Right hindlimb (tissue), 1 donor: ENCODE measurements at places on chromosomes 4 and X.

GRCh38 chrX:110060846-110061537, 58.1 kb downstream of the TMEM164 start:
- no peak for DNase-seq

- DNase-seq: no peak
Observed at GRCh38 chr4:186699298-186699697, 24.4 kb downstream of the FAT1 start.

GRCh38 chr4:172202480-172203076, 389.4 kb downstream of the GALNTL6 start:
- no peak for DNase-seq

DNA sequence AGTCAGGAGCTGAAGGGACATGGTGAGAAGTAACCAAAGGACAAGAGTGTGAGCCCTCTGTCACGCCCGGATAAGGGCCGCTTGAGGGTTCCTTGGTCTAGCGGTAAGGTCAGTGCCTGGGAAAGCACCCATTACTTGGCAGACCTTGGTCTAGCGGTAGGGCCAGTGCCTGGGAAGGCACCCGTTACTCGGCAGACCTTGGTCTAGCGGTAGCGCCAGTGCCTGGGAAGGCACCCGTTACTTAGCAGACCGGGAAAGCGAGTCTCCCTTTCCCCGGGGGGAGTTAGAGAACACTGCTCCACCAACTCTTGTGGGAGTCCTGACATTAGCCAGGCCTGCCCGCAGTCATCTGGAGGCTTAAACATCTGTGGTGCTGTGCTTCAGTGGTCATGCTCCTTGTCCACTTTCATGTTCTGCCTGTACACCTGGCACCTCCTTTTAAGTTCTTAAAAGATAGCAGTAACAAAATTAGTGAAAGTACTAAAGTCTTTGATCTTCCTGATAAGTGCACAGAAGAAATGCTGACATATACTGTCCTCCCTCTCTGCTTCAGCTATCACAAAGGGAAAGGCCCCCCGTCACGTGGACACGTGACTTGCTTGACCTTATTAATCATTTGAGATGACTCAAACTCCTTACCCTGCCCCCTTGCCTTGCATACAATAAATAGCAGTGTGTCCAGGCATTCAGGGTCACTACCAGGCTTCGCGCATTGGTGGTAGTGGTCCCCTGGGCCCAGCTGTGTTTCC, 9.3 kb upstream of the SEC24B start:
- no peak for DNase-seq

DNA sequence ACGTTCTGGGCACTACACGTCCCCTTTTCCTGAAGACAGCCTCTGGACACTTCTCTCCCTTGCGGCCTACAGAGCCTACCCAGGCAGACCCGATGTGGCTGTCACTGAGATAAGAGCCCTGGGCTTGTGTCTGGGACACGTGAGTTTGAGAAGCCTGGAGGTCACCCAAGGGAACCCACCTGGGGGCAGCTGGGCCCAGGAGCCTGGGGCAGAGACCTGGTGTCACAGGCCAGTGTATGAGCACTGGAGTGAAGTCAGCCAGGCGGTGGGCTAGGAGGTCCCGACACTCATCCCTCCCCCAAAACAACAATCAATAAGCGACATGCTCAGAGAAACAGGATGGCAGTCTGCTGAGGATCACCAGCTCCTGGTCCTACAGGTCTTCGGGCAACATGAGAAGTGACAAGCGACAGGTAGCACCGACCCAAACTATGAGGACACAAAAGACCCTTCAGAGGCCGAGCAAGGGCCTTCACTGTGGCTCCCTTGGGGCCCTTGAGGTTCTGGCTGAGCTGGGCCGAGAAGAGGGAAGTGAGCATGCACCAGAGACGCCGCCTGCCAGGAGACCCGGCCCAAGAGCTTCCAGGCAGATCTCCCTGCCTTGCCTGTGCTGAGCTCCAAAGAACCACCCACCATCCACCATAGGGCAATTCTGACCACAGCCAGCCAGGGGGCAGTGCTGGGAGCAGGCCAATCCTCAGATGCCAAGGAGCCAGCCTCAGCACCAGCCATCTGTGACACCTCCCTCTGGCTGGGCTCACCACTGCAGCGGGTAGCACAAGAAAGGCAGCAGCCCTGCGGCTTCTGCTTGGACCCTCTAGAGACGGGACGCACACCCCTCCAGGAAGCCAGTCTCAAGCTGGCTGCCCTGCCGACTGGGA, 11.0 kb upstream of the DUSP9 start:
- DNase-seq: no peak

GRCh38 chr4:78688366-78688765, 87.8 kb upstream of the BMP2K start:
- DNase-seq: no peak

DNA sequence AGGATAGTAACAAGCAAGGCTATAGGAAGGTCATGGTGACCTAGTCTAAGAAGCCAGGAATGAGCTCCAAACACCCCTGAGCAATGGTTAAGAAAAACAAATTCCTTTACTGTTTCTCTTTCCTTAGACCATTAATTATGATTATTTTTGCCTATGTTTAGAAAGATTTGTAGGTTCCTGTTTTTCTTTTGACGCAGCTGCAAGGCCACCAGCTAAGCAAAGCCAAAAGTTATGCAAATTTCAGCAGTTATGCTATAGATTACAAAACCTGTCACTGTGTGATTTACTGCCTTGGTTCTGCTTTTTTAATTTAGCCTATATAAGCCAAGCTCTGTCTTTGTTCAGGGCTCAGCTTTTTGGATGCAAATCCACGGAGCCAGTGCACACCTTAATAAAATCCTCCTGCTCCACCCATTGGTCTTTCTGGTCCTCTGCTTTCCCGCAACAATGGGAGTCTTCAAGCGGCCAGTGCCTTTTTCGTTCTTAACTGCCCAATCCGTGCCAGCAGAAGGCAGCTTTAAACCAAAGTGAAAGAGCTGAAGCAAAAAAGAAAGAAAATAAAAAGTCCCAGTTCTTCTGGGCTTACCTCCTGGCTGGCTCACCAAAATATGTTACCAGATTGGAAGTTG, 1.4 kb upstream of the CEP135 start:
- DNase-seq: no peak

GRCh38 chr4:26120098-26120825, 200.6 kb upstream of the RBPJ start:
- DNase-seq: no peak

DNA sequence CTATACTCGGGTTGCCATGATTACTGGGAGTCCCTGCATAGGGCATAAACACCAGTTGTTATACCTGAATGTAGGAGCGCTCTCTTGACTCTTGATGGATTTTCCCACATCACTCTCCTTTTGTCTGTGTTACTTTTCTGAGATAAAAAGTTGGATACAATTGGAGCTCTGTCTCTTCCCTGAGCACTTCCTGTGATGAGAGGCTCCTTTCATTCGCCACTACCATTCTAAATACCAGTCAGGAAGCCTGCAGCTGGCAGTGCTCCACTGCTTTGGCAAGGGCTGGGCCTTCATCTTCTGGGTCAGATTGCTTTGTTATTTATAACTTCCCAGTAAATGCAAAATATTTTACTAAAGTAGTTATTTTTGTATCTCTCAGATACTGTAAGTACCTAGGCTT, 13.9 kb downstream of the TCEANC start:
- no peak for DNase-seq

- DNase-seq: no peak
Observed at GRCh38 chr4:4396628-4397440, 9.9 kb downstream of the NSG1 start.

DNA sequence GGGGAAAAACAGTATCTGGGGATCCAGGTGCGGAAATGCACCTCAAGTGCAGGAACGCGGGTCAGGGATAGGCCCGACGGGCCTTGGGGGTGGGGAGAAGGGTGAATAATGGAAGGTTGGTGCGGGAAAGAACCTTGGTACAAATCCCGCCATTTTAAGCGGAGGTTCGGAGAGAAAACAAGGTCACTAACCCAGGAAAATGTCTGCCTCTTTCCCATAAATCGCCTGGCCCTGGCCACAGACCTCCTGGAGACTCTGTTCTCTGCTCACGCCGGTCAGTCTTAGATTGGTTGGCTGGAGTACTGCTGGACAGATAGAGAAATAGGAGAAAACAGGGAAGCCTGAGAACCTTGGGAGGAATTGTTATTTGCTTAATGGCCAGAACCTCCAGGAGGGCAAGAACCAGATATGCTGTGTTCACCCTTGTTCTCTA, 897 bp upstream of the FBXL5 start:
- no peak for DNase-seq

GRCh38 chrX:24412637-24413363, 52.3 kb upstream of the PDK3 start:
- no peak for DNase-seq

DNA sequence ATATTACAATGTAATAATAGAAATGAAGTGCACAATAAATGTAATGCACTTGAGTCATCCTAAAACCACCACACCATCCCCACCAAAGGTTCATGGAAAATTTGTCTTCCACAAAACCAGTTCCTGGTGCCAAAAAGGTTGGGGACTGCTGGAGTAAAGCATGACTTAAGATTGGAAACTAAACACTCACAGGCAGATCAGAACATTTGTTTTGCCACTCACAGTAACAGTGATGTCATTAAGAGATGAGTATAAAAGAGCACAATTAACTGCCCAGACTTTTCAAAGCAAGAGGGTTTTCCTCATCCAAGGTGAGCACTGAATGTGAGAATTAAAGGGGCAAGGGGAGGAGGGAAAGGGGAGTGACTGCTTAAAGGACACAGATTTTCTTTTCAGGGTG, 35.6 kb downstream of the MAP7D3 start:
- DNase-seq: no peak

GRCh38 chr4:145352438-145353145, 129.1 kb upstream of the SMAD1 start:
- DNase-seq: no peak

- no peak for DNase-seq
Observed at GRCh38 chrX:67651437-67652142, 107.8 kb downstream of the AR start.

DNA sequence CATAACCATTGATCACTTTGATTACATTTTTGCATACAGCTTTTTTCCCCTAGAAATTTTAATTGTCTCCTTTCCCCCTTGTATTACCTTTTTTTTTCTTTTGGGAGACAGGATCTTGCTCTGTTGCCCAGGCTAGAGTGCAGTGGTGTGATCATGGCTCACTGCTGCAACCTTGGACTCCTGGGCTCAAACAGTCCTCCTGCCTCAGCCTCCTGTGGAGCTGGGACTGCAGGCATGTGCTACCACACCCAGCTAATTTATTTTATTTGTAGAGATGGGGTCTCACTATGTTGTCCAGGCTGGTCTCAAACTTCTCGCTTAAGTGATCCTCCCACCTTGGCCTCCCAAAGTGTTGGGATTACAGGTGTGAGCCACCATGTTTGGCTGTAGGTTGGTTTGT, 47.0 kb downstream of the ZFX start:
- DNase-seq: no peak

- peak; percentile 10 for DNase-seq
Observed at GRCh38 chr4:3218824-3219760, 29.9 kb upstream of the MSANTD1 start.

DNA sequence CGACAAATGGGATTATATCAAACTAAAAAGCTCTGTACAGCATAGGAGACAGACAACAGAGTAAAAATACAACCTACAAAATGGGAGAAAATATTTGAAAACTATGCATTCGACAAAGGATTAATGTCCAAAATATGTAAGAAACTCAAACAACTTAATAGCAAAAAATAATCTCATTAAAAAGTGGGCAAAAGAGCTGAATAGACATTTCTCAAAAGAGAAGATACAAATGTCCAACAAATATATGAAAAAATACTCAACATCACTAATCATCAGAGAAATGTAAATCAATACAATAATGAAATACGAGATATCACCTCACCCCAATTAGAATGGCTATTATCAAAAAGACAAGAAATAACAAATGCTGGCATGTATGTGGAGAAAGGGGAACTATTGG, 272.9 kb downstream of the KLHL13 start:
- no peak for DNase-seq

GRCh38 chrX:9701790-9702189, 63.9 kb downstream of the GPR143 start:
- no peak for DNase-seq

DNA sequence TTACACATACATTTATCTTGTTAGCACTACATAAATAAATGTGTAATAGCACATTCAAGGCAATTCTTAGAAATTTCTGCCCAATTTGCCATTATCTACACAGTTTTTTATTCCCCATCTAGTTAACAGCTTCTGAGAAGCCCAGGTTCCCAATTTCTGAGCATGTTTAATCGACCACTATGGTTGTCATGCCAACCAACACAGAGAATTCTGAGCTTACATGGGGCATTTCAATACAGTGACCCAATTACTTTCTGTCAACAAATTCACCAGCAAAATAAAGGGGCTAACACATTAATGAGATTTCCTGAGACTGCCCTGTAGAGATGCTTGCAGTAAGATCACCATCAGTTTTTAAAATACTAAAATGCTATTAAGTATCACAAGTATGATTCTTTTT, 22.0 kb downstream of the GPM6A start:
- DNase-seq: no peak

GRCh38 chrX:144730471-144730870, 516.8 kb upstream of the SPANXN1 start:
- DNase-seq: no peak

DNA sequence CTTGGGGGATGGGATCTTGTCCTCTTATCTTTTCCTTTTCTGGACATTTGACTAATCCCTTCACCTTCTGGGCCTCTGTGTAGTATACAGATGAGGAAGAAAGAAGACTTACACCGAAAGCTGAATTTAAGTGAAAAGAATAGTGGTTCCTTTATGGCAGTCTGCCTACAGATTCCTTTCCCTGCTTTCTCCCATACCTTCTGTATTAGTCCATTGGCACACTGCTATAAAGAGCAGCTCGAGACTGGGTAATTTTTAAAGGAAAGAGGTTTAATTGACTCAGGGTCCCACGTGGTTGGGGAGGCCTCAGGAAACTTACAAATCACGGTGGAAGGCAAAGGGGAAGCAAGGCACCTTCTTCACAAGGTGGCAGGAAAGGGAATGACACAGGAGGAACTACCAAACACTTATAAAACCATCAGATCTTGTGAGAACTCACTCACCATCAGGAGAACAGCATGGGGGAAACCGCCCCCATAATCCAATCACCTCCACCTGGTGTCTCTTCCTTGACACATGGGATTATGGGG, 34.0 kb upstream of the CD38 start:
- DNase-seq: no peak
